Stimulated activated CD8-positive, alpha-beta memory T cell treated with anti-CD3 and anti-CD28 coated beads, Interleukin-7, amount 100 ng/mL, for 48 hours (primary cell): ENCODE measurements at places on chromosomes 12 and 14.

DNA sequence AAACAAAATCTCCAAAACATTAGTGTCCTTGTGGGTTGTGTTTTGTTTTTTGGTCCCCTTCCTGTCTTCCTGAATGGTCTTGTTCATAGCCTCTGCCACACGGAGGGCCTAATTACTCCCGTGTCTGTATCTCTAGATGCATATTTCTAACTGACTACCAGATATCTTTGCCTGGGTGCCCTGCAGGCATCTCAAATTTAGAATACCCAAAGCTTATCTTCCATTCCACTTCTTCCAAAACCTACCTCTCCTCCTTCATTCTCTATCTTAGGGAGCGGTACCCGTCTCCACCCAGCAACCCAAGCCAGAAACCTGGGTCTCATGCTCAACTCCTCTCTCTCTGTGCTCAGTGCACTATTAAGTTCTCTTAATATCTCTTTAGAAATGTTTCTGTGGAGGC is 10.9 kb upstream of the METAP2 start:
- DNase-seq = no peak

- no peak for DNase-seq
Observed at GRCh38 chr12:39365364-39366001, 77.4 kb downstream of the KIF21A start.

- DNase-seq = no peak
Observed at GRCh38 chr12:52907092-52907810, 2.4 kb upstream of the KRT8 start.

DNA sequence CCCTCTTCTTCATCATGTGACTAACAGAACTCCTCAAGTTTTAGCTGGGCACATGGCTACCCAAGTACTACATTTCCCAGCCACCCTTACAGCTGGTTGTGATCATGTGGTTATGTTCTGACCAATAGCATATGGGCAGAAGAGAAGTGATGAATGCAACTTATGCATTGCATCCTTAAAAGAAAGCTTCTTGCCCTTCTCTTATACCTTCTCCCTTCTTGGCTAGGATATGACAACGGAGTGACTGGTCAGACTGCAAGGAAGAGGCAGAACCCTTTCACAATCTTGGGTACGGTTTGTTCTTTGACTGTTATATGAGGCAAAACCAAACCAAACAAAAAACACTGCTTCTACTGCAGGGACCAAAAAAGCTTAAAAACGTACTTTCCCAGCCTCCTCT is 66.5 kb upstream of the MAX start:
- DNase-seq = no peak

GRCh38 chr12:94707892-94708291 is 57.5 kb upstream of the TMCC3 start:
- no peak for DNase-seq
